Stimulated activated CD4-positive, alpha-beta T cell treated with anti-CD3 and anti-CD28 coated beads, Interleukin-12 subunit alpha, Interleukin-12 subunit beta, amount 100 ng/mL, for 48 hours (primary cell): ENCODE measurements at places on chromosomes 1 and 21.

- DNase-seq = no peak
Observed at GRCh38 chr1:159152031-159152430, 19.4 kb upstream of the CADM3 start.

DNA sequence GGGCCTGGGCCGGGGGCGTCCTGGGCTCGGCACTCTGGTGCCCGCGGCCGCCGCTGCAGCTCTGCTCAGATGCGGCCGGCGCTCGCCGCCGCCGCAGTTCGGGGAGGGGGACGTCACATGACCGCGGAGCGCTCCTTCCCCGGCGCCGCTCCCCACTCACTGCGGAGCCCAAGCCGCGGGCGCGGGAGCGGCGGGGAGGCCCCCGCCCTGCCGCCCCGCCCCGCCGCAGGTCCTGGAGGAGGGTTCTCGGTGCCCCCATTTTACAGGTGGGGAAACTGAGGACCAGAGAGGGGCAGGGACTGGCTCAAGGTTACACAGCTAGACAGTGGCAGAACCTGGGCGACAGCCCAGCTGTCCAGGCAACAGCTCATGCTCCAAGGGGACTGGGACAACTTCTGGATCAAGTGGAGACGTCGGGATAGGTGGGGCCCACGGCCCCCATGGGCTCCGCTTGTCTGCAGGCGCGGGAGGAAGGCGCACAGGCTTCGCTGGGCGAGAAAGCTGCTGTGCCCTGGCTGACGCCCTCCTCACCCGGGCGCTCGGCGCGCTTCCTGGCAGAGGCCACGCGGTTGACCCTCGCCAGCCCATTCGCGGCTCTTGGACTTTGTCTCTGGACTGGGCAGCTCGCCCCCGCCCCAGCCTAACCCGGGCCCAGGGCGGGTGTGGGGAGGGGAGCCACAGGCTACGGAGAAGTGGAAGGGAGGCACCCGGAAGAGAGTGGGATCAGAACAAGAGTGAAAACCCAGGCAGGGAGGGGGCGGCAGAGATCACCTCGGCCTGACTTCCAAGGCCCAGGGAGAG is at the start of gene RAP1GAP:
TSS of gene RAP1GAP (minus strand) at position 100 of the 801 bp plus-strand sequence. CDS start 49,325 bp downstream, outside the sequence.
- no peak for DNase-seq

- no peak for DNase-seq
Observed at GRCh38 chr1:155966750-155967149, 11.6 kb downstream of the ARHGEF2 start.

DNA sequence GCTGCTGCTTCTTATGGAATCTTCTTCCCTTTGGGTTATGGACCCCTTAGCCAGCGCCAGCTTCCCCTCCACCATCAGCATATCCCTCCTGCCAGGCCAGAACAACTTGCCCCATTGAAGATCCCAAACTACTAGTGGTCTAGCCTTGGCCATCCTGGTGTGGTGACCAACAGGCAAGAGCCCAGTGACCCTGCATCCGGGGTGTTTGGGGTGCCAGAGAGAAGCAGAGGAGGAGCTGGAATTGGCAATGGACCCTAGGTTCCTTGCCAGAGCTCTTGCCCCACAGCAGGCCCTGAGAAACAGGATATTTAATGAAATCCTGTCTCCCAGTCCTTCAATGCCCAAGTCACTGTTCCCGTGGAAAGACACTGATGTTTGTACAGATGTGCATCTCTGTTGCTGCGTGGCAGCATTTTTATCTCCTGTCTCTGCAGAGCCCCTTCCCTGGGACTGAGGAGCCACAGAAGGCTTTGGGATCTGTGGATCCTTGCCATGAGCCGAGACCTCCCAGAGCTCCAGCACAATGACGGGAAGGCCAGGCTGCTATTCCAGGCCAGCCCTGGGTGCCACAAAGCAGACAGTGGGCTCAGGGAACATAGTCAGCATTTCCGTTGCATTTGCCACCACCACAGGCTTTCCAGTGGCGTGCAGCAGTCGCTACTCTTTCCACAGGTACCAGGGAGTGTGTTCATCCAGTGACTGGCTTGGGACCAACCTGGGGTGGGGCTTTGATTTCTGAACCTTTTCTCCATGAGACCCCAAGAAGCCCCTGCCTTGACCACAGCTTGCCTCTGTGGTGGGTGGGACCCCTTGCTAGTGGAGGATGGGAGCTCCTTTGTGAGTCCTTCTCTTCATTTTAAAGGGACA is 21.6 kb downstream of the NAV1 start:
- DNase-seq = no peak

DNA sequence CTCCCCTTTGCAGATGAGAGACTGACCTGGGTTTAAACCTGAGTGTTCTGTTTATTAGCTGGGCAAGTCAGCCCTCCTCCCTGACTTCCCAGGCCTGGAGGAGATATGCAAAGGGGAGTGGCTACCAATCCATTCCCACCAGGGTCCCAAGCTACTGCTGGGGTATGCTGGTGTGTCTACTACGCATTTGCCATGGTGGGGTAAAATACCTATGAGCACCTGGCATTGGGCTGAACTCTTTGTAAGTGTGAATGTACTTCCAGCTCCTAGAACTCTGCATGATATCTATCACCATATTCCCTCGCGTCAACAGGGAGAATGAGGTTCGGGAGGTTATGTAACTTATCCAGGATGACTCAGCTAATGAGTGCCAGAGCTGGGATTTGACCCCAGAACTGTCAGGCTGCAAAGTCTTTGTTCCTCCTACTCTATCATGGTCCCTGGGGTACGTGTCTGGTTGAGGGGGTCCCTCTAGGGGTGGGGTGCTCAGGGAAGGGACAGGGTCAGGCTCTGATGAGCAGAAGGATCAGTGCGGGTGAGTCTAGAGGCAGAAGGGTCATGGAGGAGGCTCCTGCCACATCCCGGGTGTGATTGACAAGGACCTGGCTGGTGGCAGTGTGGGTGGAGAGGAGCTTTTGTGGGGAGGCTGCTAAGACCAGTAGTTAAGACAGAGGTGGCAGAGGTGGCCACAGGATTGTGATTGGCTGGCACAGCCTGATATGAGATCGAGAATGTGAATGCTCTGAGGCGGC is 16.7 kb downstream of the AMPD2 start:
- no peak for DNase-seq

- DNase-seq = no peak
Observed at GRCh38 chr21:23695443-23695842, 1911.8 kb downstream of the MRPL39 start.

DNA sequence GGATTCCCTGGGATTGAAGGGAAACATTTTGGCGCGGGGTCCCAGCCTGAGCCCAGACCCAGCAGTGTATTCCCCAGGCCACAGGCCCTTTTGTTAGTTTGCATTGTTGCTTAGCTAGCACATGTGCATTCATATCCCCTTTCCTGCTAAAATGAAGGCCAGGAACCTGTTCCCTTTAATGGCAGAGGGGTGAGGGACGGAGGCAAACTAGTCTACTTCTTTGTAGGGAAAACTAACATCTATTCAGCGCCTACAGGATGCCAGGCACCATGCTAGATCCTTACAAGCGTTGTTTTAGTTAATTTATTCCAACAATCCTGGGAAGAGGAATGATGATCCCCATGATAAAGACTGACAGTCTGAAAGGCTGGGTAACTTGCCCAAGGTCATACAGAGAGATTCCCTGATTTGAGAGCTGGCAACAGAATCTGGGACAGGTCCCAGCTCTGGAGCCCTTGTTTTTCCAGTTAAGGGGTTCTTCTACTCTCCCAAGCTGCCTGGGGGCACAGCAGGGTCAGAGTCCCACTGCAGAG is 595 bp upstream of the E2F2 start:
- DNase-seq = no peak

- DNase-seq = no peak
Observed at GRCh38 chr1:92459871-92460320, 26.8 kb downstream of the GFI1 start.

- DNase-seq = no peak
Observed at GRCh38 chr1:202251424-202252256, 58.0 kb downstream of the LGR6 start.

GRCh38 chr1:72075425-72075824 is 206.9 kb downstream of the NEGR1 start:
- no peak for DNase-seq

GRCh38 chr1:205583461-205584130 is 48.2 kb downstream of the ELK4 start:
- DNase-seq = no peak

- no peak for DNase-seq
Observed at GRCh38 chr21:33151941-33152731, 77.6 kb upstream of the IFNAR2 start.

- no peak for DNase-seq
Observed at GRCh38 chr1:19684677-19685076, 20.0 kb downstream of the HTR6 start.

- DNase-seq = no peak
Observed at GRCh38 chr1:35223084-35223630, 30.2 kb upstream of the SFPQ start.

- DNase-seq = no peak
Observed at GRCh38 chr21:16455978-16456377, 726.2 kb downstream of the USP25 start.
